T-helper 2 cell (primary cell): ENCODE measurements at places on chromosomes 5 and 9.

DNA sequence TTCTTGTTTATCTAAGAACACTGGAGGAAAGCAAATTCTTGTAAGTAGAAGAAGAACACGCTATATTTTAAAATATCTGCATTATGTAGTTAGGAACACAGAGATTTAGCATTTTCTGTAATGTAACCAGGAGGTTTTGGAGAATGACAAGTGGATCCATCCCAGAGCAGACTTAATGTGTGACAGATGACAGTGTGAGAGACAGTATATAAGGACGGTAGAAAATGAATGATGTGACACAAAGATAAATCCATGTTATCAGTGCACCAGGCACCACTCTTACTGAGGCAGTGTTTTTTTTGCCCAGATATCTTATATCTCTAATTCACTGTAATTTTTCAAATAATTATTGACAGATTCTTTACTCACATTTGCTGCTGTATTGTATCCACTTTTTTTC lies 239.0 kb upstream of the KCNN2 start:
- no peak for DNase-seq

DNA sequence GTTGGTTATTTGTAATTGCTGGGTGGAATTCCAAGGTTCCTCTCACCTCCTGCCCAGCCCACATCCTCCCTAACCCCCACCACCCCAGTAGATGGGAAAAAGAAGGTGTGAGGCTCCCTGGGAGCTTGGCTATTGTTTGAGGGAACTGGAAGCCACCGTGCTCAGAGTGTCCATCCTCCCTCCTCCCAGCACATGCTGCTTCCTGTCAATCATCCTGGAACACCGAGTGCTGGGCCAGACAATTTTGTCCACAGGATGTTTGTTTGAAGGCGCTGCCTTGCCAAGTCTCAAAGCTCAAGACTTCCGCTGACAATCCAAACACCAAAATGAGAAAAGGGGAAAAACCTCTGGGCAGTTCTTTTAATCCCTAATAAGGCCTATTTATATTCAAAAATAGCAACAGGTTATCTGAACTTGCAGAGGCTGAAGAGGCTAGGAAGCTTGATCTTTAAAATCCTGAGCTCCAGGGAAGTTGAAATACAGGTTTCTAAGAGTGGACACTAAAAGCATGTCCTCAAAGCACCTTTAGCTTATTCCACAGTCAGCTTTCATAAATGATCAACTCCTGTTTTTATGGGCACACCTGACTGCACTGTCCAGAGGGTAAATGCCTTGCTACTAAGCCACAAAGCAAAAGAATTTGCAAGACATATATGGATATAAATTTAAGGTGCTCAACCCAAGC lies 286.7 kb downstream of the NFIB start:
- DNase-seq = no peak

DNA sequence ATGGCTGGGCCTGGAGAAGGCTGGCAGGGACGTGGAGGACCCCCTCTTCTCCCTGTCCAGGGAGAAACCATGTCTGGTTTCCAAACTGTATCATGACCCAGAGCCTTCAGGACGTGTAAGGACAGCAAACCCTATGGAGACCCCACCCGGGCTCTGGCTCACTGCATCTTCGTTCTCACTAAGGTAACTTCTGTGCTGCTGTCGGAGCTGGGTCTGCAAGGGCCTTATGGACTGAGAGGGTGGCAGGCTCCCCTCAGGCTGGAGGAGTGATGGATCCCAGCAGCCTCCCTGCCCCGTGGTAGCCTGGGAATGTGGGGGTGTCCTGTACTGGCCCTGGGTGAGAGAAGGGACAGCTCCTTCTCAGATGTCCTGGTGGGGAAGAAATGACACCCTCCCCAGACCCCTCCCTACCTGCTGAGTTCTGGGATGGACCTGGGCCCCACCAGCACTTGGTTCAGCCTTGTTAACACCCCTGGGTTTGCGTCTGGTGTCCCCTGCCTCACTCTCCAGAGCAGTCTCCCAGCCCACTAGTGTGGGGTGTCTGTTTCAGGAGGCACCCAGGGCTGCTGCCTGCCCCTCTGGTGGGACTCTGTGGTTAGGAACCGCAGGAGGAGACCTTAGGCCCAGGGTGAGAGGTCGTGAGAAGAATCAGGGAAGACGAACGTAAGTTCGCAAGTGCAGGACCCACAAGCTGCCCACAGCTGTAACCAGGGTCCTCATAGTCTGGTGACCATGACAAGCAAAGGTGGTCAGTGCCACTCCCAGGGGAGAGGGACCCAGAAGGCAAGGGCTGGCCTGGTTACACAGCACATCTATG lies 6.6 kb downstream of the SPATA31E1 start:
- no peak for DNase-seq

DNA sequence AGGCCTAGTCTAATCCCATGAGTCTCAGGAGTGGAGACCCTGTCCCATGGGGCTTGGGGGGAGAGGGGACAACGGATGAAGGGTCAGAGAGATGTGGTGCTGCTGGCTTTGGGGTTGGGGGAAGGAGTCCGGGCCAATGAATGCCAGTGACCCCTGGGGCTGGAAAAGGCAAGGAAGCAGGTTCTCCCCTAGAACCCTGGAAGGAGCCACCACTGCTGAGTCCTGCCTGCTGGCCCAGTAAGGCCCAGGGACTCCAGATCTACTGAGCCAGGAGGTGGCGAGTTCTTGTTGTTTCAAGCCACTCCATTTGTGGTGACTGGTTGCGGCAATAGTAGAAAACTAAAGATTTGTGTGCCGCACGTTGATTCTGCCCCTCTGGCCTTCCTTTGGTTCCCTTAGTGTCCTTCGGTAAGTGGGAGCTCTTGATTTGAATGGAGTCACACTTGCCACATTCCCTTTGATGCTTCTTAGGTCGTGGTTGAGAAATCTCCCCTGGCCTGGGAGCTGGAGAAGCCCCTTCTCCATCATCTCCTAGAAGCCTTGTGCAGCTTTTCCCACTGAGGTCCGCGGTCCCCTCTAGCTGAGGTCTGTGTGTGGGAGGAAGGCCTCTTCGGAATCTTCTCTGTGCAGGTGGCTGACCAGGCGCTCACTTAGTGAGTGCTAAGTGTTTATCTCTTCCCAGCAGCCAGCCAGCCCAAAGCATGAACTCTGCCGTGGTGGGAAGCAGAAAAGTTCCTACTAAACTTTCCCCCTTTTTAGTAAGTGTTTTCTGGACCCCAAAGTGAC lies 9.0 kb downstream of the FCN1 start:
- no peak for DNase-seq

- DNase-seq = no peak
These were observed 7.0 kb upstream of the IZUMO3 start for GRCh38 chr9:24552526-24553182.

GRCh38 chr5:74623006-74623611 lies 17.4 kb downstream of the ENC1 start:
- DNase-seq = no peak

DNA sequence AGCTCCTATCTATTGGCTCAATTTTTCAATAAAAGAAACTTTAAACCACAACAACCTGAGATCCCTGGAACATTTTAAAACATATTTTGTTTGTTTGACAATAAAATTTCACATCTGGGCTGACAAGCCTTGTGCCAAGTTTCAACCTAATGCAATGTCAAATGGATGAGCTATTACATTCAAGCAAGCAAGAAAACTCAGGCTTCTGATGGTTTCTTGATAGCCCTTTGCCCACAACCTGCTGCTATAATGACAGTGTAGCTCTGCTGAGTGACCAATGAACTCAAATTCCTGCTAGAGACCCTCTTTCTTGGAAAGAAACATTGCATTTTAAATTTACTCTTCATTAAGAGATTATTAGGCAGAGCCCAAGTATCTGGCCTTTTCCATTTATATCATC lies 472.9 kb downstream of the ARHGEF28 start:
- no peak for DNase-seq

GRCh38 chr5:39986614-39987013 lies 561.8 kb upstream of the DAB2 start:
- no peak for DNase-seq

DNA sequence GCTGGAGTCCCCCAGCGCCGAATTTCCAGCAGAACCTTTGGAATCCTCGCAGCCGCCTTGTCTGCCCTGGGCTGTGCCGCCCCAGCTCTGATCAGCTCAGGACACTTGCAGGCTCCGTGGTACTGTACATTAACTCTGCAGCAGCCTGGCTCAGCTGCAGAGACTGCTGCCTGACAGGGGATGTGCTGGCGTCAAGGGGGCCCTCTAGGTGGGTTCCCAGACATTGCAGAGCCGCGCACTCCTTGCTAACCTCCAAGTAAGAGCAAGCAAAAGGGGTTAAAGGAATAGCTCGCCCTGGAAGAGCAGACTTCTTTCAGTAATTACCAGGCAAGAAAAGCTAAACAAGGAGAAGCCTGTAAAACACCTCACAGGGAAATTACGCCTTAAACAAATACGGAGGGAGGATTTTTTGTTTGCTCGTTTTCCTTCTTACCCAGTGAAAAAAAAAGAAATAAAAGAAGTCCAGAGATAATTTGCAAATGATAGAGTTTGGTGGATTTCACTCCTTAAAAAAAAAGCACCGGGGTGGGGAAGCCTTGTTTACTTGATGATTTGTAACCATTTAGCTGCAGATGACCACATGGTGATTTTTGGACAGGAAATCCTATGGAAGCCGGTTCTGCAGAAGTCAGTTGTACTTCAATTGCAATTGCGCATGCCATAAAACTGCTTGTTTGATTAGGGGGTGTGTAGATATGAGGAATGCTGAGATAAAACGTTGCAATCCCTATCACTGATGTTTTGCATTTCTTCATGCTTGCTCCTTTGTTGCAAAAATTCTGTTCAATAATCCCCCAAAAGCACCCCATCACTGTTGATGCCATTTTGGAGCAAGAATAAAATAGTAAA lies 305.8 kb downstream of the PDE4D start:
- DNase-seq = no peak

- DNase-seq = no peak
These were observed 33.9 kb upstream of the AOPEP start for GRCh38 chr9:94692601-94693000.

GRCh38 chr5:101045689-101046088 lies 142.6 kb upstream of the ST8SIA4 start:
- DNase-seq = no peak

DNA sequence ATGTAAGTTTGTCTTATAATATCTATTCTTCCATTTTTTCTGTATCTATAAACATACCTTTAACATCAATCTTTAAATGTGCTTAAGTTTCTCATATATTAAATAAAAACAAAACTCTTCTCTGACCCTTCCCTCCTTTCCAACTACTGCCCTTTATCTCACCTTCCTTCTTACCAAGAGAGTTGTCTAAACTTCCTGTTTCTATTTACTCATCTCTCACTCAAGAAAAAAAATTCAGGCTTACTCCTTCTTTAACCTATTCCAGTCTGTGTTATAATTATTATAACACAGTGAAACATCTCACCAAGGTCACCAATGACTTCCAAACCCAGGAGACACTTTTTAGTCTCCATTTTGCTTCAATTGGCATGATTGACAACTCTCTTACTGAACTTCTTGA lies 140.9 kb downstream of the CCDC171 start:
- DNase-seq = no peak

DNA sequence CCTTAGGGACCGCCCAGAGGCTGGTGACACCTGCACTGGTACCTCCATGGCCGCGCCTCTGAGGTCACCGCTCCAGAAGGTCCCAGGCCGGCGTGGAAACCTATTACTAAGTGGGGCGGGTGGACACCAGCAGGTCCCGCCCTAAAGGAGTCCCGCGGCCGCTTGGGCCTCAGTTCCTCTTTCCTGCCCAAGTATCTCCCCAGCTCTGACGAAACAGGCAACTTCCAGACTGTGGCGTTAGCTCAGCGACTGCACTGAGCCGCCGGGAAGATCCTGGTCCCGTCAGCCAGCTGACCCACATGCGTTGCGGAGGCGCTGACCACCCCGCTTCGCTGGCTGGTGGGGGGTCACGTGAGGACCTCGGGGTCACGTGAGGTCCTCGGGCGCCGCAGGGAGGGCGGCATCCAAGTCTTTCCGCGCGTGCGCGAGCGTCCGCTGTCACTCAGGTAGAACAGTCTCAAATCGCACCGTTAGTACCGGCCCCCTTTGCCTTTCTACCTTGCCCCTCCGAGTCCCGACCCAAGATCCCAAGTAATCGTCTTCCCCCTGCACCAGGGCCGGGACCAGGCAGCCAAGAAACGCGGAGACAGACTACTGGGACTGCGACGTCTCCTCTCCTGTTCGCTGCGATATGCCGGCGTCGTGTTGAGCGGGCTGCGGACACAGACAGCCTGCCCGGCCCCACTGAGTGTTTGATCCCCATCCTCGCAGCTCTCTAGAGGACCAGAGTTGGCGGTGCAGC lies 53.7 kb upstream of the KDM4C start:
- DNase-seq = peak; percentile 94

- DNase-seq = no peak
These were observed 1007.1 kb downstream of the PTPRD start for GRCh38 chr9:9605681-9606080.

GRCh38 chr9:19085295-19085694 lies 17.4 kb downstream of the HAUS6 start:
- no peak for DNase-seq

DNA sequence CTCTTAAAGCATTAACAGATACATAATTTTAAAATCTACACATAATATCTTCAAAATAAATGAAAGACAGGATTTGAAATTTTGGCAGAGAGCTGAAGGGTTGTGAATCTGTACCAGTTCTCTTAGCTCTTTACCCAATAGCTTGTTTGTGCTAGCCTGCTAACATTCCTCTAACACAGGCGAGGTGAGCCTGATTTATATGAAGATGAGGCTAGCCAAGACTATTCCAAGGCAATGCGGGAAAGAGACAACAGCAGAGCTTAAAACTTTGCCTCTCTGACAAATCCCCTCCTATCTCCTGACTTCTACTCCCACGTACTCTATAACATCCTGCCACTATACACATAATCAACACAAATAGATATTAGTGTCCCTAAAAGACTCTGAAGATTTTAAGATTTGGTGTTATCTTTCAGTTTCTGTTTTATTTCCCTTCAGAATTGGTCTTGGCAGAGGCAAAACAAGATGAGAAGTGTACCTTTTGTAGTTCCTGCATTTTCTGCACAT lies 745.6 kb upstream of the ZNF608 start:
- DNase-seq = no peak

DNA sequence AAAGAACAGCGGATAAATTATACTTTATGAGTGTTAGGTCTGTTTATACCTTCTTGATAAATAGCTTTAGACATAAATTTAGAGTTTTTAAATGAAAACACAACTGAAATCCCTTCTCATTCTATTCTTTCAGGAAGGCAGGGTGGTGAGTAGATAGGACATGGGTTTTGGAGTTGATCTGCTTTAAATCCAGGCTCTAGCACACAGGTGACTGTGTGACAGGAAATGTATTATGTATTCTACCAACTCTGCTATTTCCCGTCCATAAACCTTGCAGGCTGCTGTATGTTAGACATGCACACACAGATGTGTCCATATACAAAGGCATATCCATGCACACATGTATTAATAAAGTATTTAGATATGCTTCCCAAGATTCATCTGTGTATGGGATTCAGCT lies 19.3 kb upstream of the CARTPT start:
- DNase-seq = no peak

- no peak for DNase-seq
These were observed 546.9 kb upstream of the C9orf72 start for GRCh38 chr9:28120184-28120583.

GRCh38 chr5:150561571-150562275 lies 53.8 kb downstream of the NDST1 start:
- DNase-seq = no peak

- no peak for DNase-seq
These were observed 9.4 kb downstream of the FIBCD1 start for GRCh38 chr9:130929571-130930038.
